ENCODE measurements at places on chromosomes 13 and 19.

- DNase-seq: no peak
These were observed 11.8 kb upstream of the CEACAM4 start for GRCh38 chr19:41638641-41639081.

DNA sequence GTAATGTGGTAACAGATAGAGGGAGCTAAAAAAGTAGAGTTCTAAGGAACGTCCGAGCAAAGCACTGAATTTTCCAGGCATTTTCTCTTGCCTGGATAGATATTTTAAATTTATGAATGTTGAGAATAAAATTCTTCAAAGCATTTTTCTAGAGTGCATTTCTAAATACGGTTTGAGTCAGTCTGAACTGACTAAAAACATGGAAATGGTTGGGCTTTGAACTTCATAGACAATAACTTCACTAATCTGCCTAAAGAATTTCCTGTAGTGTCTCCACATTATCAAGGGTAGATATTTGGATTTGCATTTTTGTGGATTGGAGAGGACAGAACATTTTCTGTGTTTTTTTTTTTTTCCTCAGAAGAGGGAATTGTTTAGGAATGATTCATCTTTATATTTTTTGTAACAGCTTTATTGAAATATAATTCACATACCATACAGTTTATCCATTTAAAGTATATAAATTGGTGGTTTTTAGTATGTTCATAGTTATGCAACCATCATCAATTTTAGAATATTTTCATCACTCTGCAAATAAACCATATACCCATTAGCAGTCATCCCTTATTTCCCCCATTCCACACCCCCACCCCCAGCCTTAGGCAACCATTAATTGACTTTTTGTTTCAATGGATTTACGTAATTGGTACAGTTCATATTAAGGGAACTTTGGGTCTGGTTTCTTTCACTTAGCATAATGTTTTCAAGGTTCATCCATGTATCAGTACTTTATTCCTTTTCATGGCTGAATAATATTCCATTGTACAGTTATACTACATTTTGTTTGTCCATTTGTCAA, 20.7 kb downstream of the GARRE1 start:
- DNase-seq: no peak

DNA sequence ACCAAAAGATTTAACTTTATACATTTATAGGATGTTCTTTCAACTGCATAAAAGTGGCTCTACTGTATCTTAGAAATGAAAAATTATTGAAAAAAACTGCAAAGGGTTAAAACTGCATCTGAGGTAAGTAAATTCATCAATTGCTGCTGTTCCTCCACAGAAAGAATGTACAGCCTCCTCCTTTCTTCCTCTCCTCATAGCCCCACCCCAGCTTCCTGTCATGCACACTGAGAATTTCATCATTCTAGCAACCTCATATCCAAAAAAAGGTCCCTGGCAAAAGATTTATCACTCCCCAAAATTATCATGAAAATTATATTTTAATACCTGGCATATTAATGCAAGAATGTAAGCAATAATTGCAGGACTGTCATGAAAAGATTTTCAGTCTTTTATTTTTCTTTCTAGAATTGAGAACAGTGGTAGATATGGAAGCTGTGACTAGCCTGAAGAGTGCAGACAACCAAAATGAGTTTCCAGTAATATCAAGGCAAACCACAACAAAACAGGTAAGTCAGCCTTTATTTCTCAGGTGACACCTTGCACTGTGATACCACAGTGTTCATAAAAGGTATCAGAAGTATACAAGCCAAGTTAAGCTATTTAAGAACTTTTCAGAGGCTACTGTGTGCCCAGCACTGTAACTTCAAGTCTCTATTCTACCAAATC, 110.8 kb downstream of the SUCLA2 start:
- DNase-seq: no peak

- no peak for DNase-seq
These were observed 33.5 kb downstream of the CLEC17A start for GRCh38 chr19:14616407-14616806.

DNA sequence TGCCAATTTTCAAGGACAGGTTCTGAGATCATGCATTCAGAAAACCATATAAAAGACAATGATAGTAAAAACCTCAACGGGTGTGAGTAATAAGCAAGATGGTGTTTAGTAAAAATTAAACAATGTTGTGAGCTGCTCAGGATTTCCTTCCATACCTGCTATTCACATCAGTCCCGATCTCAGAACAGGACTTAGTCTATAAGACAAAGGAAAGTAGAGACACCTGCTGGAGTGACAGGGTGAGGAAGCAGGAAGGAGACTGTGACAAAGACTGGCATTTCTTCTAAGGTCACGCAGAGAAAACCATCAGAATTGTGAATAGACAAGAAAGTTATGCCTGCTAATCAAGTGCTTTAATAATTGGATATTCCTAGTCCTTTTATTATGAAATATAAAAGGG, 648.0 kb downstream of the DACH1 start:
- DNase-seq: no peak

DNA sequence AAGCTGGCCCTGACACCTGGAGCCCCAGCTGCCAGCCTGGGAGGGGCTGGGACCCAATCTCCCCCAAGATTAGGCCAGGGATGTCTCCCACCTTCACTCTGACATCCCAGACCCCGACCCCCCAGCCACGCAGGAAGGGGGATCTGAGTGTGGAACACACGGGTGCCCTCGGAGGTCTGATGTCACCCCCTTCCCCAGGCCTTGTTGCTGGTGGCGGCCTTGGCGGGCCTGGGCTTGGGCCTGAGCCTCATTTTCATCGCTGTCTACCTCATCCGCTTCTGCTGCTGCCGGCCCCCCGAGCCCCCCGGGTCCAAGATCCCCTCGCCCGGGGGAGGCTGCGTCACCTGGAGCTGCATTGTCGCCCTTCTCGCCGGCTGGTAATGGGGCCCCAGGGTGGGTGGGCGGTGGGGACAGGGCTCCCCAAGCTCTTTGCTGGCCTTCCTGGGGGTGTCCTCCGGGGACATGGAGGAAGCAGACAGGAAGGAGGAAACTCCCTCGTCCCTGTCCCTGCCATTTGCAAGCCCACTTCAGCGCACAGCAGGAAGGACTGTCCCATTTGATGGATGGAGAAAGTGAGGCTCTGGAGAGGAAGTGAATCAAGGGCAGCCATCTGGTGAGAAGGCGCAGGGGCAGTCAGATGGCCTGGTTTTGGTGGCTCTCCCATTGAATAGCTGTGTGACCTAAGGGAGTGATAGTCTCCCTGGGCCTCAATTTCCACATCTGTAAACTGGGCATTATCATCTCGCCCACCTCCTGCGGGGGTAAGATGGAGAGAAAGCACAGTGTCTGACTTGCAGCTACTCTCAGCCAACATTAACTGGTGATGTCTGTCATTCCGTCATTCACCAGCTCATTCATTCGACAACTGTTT, 3.9 kb downstream of the TTYH1 start:
- no peak for DNase-seq

DNA sequence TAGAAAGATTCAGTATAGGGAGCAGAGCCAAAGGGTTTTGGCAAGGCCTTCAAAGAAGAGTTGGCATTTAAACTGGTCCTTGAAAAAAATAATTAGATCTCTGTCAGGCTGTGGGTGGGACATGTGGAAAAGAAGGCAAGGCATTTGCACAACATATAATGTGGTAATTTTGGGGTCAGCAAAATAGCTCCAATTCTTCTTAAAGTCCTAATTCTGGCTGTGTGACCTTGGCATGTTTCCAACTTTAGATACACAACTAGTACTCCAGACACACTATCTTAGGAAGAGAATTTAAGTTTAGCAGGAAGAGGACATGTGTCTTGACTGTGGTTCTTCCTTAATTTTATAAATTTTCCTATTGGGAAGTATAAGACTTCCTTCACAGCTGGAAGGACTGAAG, 206.3 kb downstream of the PCDH17 start:
- no peak for DNase-seq

DNA sequence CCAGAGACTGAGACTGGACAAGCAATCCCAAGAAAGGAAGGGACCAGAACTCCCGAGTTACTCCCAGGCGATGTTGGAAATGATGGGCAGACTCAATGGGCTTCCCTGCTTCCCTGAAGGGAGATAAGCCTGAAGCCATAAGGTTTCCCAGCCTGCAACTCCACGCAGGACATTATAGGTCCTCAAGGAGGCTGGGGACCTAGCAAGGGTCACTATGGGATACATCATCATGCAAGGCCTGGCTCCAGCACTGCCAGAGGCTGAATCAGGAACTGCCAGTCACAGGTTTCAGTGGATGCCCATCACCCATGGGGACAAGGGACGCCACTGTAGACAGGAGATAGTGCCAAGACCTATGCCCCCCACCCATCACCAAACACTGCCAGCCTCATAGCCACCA, 338.7 kb downstream of the IRS2 start:
- no peak for DNase-seq

- no peak for DNase-seq
These were observed 12.5 kb downstream of the GJB6 start for GRCh38 chr13:20219577-20219976.

GRCh38 chr13:93222976-93223375, 3.6 kb upstream of the GPC6 start:
- DNase-seq: no peak

DNA sequence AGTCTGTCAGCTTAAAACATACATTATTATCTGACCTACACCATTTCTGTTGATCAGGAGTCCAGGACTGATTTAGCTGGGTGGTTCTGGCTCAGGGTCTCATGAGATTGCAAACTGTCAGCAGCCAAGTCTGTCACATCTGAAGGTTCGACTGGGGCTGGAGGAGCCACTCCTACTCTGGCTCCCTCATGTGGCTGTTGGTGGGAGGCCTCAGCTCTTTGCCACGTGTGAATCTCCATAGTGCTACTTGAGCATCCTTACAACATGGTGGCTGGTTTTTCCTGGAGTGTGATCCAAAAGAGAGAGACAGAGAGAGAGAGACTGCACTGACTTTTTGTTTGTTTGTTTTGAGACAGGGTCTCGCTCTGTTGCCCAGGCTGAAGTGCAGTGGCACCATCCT, 63.6 kb upstream of the NFIC start:
- no peak for DNase-seq

GRCh38 chr13:41842036-41842620, 118.8 kb downstream of the VWA8 start:
- DNase-seq: no peak

GRCh38 chr19:53881482-53882390, at the start of gene PRKCG:
TSS of gene PRKCG (plus strand) at chr19:53882197. CDS start at chr19:53882495, 298 bp downstream.
- peak; percentile 49 for DNase-seq

GRCh38 chr19:38093154-38093553, 130.9 kb downstream of the DPF1 start:
- no peak for DNase-seq

DNA sequence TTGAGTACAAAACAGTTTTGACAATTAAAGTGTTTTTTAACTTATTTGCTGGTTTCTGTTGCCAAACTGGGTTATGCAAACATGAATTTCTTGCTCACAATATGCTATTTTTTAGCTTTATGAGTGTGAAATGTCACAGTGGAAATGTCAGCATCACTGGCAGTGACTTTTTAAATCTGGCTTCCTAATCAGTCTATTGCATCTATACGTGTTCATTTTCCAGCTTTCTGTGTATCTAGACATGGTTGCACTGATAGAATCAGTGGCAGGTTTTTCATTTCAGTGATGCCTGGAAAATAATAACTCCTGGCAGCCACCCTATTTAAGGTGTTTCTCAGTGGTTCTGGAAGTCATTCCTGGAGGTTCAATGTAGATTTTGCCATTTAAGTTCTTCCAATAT, 146.7 kb downstream of the SLITRK6 start:
- no peak for DNase-seq

DNA sequence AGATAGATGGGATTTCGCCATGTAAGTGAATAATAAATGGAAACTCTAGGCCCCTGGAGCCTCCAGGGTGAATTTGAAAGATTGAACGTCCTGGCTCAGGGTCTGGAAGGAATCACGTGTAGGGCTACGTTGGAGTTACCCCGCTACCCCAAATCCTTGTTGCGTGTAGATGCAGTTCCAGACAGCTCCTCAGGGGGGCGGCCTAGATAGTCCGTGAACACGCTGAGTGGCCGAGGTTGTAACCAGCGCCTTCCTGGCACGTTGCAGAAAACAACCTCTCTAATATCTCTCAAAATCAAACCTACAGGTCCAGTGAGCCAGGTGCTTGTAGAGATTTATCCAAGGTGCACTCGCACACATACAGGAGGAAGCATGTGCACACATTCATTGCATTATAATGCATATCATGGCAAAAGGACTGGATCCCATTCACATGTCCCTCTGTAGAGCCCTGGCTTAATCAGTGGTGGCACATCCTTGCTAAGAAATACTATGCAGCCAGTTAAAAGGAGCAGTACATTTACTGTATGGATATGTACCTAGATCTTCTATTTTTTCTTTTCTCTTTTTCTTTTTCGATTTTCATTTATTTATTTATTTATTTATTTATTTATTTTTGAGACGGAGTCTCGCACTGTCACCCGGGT, 2.5 kb upstream of the KEAP1 start:
- peak; percentile 85 for DNase-seq

DNA sequence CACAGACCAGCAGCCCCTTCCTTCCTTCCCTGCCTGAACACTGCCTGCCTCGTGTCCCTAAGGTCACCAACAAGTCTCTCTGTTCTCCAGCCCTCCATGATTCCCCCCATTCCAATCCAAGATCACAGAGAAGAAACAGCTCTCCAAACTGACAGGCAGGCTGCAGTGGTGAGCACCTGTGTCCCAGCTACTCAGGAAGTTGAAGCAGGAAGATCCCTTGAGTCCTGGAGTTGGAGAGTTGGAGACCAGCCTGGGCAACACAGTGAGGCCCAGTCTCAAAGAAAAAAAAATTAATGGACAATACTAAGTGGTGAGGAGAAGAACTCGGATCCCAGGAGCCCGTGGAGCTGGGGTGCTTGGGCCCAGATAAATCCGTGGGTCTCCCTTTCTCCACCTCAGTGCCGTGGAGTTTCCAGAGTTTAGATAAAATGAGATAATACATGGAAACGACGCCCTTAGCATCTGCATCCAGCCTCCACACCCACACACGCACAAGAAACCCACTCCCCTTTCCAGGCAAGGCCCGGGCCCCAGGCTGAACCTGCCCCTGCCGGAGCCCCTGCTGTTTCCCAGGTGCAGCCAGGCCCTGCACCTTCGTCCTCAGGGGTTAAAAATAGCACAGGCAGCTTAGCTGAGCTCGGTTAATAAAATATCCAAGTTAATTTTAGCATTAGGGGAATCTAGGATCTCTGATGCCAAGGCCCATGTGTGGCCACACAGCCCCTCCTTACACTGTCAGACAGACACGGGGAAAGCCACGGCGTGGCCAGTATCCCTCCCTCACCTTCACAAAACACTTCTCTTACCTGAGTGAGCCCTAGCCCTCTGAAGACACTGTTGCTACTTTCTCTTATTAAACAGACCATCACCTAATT, 4.7 kb downstream of the RASA3 start:
- no peak for DNase-seq

DNA sequence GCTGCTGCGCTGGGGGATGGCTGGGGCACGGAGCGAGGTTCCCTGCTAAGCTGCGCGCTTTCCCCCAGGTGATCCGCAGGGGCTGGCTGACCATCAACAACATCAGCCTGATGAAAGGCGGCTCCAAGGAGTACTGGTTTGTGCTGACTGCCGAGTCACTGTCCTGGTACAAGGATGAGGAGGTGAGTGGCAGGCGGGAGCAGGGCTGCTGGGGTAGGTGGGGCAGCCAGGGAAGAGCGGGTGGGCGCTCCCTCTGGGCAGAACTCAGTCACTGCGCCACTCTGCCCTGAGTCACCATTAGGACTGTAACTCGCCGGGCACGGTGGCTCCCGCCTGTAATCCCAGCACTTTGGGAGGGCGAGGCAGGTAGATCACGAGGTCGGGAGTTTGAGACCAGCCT, 23.8 kb downstream of the TMED1 start:
- no peak for DNase-seq

Measured in activated naive CD4-positive, alpha-beta T cell treated with Interleukin-2 at 50 U/mL for 16 hours (primary cell).